Activated gamma-delta T cell treated with Interleukin-2 at 50 U/mL for 16 hours (primary cell): ENCODE measurements at places on chromosomes 4 and X.

DNA sequence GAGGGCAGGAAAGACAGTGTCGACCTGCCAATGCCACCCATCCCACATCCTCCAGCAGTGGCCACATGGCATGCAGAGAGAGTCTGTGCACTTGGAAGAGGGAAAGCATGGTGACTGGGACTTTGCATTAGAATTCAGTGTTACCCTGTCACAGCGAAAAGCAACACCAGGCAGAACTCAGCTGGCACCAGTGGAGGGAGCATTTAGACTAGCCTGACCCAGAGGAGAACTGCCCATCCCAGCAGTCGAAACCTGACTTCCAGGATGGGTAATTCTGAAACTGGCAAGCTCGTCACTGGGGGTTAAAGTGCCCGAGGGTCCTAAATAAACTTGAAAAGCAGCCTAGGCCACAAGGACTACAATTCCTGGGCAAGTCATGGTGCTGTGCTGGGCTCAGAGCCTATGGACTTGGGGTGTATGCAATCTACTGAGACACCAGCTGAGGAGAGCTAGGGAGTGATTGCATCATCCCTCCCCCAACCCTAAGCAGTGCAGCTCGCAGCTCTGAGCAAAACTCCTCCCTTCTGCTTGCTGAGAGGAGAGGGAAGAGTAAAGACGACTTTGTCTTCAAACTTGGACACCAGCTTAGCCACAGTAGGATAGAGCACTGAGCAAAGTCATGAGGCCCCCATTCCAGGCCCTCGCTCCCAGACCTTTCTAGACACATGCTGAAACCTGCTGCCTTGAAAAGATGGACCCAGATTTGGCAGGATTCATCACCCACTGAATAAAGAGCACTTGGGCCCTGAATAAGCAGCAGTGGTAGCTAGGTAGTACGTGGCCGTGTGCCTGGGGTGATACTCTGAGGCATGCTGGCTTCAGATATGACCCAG, 68.8 kb downstream of the DDX60L start:
- DNase-seq: no peak

DNA sequence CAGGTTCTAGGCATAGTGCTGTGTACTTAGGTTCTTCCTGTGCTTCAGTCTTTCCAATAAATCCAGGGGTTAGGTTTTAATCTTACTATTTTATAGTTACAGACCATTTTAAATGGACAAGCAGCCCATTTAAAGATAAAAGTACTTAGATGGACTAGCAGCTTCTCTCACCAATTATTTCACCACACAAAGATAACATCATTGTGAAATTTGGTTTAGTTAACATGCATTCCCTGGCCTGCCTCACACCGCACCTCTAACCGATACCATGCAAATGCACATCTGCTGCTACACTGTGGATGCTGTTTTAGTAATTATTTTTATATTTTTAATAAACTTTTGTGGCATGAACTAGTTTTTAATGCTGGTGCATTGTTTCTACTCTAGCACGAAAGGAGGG, 252.6 kb downstream of the RAPGEF2 start:
- no peak for DNase-seq

- DNase-seq: no peak
These were observed 771 bp upstream of the LAMTOR3 start for GRCh38 chr4:99894998-99895397.

GRCh38 chrX:15319075-15319474, 3.6 kb upstream of the ASB11 start:
- DNase-seq: no peak

DNA sequence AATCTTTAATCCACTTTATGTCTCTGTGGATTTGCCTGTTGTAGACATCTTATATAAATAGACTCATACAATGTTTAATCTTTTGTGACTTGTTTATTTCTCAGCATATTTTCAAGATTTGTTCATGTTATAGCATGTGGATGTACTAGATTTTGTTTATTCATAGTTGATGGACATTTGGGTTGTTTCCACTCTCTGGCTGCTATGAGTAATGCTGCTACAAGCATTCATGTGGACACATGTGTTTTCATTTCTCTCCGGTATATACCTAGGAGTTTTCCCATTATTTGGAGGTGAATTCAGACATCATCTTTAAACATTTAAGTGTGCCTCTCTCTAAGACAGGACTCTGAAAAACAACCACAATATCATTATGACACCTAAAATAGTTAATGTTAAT, 2.3 kb downstream of the IKBKG start:
- DNase-seq: no peak

GRCh38 chr4:26208237-26208994, 112.4 kb upstream of the RBPJ start:
- no peak for DNase-seq

- DNase-seq: no peak
These were observed 25.9 kb upstream of the NYX start for GRCh38 chrX:41421071-41421729.

DNA sequence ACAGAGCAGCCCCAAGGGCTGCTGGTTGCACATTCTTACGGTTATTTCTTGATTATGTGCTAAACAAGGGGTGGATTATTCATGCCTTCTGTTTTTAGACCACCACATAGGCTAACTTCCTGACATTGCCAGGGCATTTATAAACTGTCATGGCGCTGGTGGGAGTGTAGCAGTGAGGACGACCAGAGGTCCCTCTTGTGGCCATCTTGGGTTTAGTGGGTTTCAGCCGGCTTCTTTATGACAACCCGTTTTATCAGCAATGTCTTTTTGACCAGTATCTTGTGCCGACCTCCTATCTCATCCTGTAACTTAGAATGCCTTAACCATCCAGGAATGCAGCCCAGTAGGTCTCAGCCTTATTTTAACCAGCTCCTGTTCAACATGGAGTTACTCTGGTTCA, 212.4 kb upstream of the GRID2 start:
- no peak for DNase-seq

- no peak for DNase-seq
These were observed 72.6 kb upstream of the TRIM2 start for GRCh38 chr4:153131596-153131995.

DNA sequence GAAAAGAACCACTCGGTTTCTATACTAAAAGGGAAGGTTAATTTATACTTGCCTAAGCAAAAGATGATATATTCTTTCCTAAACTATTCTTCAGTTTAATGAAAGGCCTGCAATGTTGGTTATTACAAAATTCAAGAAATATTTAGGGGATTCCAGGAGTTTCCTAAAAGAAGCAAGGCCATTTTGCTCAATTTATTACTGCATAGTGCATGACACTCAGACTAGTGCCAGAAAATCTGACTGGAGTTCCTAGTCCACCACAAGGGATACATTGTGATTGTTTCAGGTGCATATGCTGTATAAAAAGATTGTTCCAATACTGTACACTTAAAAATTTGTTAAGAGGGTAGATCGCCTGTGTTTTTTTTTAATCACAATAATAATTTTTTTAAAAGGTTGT, 78.7 kb downstream of the CAPN6 start:
- DNase-seq: no peak

DNA sequence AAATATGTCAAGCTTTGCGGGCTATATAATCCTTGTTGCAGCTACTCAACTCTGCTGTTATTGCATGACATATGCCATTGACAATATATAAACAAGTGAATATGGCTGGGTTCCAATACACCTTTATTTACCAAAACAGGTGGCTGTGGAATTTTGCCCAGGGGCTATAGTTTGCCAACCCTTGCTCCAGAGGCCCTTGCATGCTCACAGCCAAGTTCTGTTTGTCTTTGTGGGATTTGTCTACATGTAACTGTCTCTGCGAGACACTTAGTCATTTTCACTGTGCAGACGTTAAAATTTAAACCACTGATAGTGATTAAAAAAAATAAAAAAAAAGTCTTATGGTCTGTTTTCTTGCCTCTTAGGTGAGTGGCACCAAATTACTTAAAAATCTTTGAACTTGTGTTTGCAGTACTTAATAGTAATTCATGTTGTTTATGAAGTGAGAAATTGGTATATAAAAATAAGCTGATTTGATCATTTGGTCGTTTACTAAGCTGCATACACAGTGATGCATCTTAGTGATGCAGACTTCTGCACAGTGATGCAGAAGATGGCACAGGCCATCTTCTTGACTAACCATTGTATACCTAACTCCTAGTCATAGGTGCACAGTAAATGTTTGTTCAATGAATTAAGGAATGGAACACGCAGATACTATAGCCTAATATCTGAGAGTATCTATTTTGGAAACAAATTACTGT, 170.9 kb downstream of the FRMPD4 start:
- no peak for DNase-seq

DNA sequence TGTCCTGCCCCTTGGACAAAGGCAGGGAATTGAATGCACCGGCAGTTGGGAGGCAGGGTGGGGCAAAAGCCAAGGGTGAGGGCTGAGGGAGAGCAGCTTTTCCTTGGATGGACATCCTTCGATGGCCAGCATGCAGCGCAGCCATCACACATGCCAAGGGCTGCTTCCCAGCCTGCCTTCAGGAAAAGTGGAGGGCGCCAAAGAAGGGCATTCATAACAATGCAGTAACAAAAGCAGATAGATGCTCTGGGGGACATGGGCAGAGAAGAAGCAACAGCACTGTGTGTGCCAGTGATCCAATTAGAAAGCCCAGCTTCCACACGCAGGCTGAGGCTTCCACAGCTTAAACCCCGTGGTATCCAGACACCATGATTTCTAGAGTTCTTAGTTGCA, 71.5 kb downstream of the TSPAN5 start:
- DNase-seq: no peak

DNA sequence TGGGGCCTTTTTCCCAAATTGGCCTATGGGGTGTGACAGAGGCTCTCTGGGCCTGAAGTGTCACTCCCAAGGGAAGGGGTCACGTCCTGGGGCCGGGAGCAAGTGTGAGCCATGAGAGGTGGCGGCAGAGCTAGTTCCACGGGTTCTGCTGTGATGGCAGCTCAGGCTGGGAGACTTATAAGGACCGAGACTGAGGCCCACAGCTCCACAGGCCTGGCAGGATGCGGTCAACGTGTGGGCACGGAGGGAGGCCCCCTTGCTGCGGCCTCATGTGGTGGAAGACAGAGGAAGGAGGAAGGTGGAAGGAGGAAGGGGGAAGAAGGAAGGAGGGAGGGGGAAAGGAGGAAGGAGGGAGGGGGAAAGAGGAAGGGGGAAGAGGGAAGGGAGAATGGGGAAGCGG, 7.2 kb upstream of the CPLX1 start:
- no peak for DNase-seq

GRCh38 chrX:136170139-136170800, 22.9 kb downstream of the FHL1 start:
- DNase-seq: no peak

- no peak for DNase-seq
These were observed 430.1 kb upstream of the FGF16 start for GRCh38 chrX:77017093-77017492.

DNA sequence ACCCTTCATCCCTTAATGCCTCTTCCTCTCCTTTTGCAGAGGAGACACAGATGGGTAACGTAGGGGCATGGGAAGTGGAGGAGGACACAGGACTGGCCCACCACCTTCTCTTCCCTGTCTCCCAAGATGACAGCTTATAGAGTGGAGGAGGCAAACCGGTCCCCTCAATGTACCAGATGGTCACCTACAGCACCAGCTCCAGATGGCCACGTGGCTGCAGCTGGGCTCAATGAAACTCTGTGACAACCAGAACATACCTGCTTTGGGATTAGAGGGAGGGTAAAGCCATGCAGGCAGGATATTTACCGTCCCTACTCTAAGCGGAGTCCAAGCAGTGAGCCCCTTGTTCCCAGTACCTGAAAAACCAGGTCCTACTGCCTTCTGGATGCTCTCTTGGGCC, 7.5 kb upstream of the KLHL15 start:
- no peak for DNase-seq

GRCh38 chr4:110878956-110879355, 256.1 kb upstream of the PITX2 start:
- DNase-seq: no peak

DNA sequence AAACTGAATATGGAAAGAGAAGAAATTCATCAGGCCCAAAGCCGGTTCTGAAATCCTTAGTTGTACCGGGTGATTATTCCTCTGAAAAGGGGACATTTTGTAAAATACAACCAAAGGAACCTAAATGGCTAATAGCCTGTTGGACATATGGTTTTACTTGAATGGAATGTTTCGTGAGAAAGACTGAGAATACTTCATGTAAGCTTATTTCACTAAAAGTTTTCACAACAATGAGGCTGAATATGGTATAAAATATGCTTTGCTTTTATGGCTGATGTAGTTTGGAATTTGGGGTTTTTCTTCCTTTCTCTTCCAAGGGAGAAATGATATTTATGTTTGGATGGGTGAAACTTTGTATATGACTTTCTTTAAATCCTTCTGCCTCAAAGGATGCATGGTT, 2.7 kb downstream of the GRIA3 start:
- no peak for DNase-seq

DNA sequence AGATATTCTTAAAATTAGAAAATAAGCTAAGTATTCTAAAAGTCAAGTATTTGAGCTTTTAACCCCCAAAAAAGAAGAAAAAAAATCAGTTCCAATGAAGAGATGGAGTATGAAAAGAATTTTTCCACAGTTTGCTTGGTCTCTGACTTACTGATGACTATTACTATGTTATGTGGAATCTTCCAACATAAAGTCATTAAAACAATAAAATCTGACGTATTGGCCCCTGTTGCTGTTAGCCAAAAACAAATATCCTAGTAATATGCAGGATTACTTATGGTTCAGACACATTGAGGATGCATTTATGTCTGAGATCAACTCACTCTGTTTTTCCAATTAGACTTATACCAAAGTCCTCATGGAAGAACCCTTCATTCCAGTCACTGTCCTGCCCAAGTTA, 517.2 kb upstream of the ADGRL3 start:
- DNase-seq: no peak

- no peak for DNase-seq
These were observed 1705.1 kb downstream of the PCDH7 start for GRCh38 chr4:32425243-32425642.

DNA sequence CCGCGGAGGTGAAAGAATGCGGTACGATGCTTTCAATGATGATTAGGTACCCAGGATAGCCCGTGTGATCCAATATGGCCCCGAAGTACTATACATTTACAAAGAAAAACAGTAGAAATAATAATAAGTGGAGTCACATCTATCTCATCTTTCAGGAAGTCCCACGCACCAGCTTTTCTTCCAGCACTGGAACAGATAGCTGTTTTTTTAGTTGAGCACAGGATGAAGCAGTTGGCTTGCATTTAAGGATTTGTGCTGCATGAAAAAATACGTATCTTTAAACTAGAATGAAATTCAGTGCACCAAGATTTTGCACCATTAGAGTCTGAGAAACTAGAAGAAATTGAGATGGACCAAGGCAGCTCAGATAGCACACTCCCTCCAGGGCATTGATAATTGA, 44.1 kb downstream of the SMIM20 start:
- DNase-seq: no peak

DNA sequence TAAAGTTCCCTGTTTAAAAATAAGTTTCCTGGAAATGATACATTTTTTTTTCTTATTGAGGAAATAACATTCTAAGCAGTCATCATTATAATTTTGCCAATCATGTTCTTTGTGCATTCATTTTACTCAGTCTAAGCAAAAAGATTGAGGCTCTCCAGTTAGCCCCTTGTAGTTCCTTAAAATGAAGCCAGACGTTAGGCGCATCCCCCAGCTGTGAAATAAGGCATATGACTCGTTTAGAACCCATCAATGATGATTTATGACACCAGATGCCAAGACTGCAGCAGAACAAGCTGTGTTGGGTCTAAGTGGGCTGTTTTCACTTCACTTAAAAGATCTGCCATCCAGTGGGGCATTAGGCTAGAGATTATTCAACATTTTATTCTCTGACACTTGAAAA, 17.0 kb downstream of the PDGFC start:
- no peak for DNase-seq
